ENCODE measurements at places on chromosomes 12 and 14.

DNA sequence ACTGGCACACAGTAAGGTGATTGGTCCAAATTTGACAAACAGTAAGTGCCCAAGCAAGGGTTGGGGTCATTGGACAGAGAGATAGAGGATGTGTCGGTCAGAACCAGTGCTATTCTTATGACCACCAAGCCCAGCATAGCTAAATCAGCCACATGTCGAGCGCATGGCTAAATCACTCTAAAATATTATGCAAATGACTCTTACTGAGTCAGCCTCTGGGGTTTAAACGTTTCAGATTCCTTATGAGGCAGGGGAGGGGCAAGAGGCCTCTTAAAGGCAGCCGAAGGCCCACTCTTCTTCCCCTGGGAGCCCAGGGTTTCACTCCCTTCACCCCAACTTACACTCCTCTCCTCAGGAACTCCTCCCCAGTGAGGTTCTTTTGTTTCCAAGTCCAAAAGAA lies 603 bp upstream of the ENDOU start:
- peak; percentile 72 for DNase-seq

- no peak for DNase-seq
Observed at GRCh38 chr12:40314927-40315326, 90.1 kb downstream of the LRRK2 start.

GRCh38 chr14:72682188-72682587 lies 211.7 kb downstream of the DPF3 start:
- DNase-seq = peak; percentile 53

- DNase-seq = no peak
Observed at GRCh38 chr12:62604871-62605270, 138.2 kb downstream of the MON2 start.

- peak; percentile 40 for DNase-seq
Observed at GRCh38 chr12:72511906-72512305, 239.7 kb downstream of the TRHDE start.

DNA sequence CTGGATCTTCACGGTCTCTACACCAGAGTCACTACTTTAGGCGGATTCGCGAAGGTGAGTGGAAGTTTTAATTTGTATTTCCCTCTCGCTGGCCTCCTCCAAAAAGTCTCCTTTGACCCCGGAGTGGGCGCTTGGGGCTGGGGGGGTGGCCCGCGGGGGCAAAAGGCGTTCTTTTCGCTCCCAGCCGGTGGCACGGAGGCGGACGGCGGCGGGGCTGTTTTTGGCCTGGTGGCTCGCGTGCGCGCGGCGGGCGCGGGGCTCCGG lies 510 bp downstream of the ARID2 start:
- DNase-seq = no peak

GRCh38 chr12:95815632-95816212 lies 25.2 kb upstream of the NTN4 start:
- no peak for DNase-seq

GRCh38 chr14:76936483-76936882 lies 92.0 kb downstream of the IRF2BPL start:
- DNase-seq = peak; percentile 61

GRCh38 chr12:124665511-124665910 lies 98.1 kb upstream of the NCOR2 start:
- no peak for DNase-seq

- no peak for DNase-seq
Observed at GRCh38 chr12:107429006-107429705, 256.4 kb upstream of the PWP1 start.

DNA sequence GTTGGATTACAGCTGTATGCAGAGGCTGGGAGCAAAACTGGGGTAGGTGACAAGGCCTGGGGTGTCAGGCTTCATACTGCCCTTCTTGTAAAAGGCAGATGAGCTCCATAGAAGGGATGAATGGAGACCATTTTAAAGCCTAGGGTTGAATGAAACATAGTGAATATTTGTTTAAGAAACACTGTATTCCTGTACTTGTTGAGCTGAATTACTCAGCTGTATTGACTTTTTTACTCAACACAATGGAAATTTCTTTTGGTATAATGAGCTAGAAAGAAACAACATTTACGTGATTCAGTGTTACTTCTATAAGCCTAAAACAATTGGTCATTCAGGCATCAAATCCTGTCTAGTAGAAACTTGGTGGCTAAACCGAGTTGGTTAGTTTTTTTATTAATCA lies 14.1 kb downstream of the ATP6V0A2 start:
- no peak for DNase-seq

GRCh38 chr14:69630360-69630759 lies 19.0 kb downstream of the SUSD6 start:
- DNase-seq = no peak

DNA sequence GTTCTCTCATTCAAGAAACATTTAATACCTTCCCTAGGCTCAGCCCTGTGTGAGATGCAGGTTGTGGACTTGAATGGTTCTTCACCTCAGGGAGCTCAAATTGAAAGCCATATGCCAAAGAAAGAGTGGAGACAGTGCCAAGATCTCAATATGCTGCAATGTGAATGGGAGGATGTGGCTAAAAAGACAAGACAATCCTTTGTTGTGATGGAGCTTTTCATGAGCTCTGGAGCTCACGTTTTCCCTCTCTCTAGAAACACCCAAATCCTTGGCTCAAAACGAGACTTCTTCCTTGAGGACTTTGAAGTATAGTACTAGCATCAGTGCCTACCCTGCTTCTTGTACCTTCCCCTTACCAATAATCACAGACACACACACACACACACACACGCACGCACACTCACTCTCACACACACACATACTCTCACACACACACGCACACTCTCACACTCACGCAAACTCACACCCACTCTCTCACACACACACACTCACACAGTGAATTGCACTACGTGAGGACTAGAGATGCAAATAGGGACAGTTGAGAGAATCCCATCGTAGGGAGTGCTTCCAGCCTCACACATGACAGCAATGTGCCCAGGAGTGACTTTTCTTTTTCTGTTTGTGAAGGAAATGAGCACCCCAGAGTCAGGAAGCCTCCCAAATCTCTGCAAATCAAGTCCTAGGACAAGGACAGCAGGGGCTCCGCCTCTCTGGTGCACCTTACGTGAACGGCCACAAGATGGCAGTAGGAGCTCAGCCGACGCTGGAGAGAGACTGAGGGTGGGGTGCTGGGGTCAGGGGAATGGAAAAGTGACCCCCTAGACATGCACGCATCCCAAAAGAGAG lies 231.4 kb downstream of the PCNX1 start:
- peak; percentile 72 for DNase-seq

DNA sequence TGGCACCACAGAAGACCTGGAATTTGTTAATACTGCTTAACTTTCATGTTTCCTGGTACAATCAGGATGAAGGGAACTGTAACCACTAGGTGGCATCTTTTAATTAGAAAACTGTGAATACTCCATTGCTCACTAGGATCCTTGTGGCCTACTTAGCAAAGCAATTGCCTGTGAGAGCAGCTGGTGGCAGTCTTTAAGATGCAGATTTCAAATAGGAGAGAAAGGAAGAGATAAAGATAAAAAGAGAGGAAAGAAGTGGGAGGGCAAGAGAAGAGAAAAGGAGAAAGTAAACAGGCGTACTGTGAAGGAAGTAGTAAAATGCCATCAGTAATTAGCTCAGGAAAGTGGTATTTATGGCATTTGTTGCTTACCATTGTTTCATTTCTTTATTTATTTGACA lies 114.5 kb downstream of the RAD51B start:
- DNase-seq = peak; percentile 65

DNA sequence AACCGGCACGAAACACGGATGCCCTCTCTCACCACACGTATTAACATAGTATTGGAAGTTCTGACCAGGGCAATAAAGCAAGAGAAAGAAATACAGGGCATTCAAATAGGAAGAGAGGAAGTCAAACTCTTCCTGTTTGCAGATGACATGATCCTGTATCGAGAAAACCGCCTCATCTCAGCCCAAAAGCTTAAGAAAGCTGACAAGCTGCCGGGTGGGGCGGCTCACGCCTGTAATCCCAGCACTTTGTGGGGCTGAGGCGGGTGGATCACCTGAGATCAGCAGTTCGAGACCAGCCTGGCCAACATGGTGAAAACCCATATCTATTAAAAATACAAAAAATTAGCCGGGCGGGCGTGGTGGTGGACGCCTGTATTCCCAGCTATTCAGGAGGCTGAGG lies 17.7 kb downstream of the OR6S1 start:
- DNase-seq = no peak

- no peak for DNase-seq
Observed at GRCh38 chr12:91273560-91273959, 90.9 kb upstream of the DCN start.

GRCh38 chr12:29552324-29552927 lies 54.9 kb upstream of the OVCH1 start:
- DNase-seq = peak; percentile 50

DNA sequence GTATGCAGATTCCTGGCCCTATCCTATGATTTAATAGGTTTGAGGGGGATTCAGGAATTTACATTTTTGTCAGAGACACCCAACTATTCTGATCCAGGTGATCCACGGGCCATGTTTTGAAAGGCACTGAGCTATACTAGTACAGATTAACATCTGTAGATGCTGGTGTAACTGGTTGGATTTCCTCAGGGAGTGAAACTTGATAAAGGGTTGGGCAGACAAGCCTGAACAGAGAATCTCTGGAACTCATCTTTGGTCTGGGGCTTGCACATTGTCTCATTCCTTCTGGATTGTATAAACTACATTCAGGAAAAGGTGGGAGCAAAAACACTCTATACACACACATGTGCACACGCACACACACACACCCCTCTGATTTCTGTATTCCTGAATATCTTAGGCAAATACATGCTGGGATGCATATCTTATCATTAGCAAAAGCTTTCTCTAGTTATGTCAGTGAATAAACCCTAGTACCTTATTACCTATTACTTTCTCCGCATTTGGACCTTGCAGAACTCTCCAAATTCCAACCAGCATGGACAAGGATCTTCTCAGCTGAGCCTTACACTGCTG lies 104.6 kb downstream of the SLC38A1 start:
- no peak for DNase-seq

DNA sequence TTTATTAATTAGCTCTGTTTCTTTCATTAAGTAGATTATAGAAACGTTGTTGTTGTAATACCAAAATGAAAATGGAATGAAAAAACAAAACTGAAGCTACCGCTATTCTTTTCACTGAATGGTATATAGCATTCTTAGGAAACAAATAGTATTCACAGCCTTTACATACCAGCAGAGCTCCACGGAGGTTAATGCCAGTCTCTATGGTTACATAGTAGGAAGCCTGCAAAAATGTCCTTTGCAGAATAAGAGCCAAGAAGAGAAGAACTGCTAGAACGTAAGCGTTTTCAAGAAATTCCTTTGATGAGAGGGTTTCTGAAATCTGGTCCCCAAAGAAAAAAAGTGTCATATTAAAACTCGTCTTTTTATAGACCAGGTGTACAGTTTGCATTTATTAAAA lies 30.6 kb downstream of the ABCC9 start:
- DNase-seq = no peak

DNA sequence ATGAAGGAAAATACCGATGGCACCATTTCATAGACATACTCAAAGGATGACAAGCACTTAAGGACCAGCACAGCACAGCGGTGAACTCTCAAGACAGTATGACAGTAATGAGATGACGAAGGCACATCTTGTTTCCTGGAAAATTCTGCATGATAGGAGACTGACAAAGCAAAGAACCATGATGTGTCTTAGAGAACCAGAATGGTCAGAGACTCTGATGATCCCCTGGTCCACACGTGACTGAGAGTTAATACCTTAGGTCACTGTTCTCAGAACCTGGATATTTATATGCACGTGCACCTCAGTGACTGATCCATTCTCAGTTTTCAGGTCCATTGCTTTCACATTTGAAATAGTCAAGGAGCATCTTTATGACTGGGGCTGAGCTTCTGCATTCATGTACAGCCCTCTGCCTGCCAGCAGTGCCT lies 35.3 kb downstream of the PROX2 start:
- DNase-seq = no peak

DNA sequence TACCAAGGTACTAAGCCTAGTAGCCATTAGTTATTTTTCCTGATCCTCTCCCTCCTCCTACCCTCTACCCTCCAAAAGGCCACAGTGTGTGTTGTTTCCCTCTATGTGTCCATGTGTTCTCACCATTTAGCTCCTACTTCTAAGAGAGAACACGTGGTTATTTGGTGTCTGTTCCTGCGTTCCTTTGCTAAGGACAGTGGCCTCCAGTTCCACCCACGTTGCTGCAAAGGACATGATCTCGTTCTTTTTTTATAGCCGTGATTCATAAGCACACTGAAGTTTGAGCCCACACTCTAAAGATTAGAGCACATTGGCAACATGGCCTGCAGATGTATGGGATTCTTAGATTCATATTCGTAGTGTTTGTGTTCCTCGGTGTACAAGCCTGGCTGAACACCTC lies 8.1 kb upstream of the STX2 start:
- DNase-seq = no peak
